ENCODE measurements at places on chromosomes 3 and 15.

- no peak for DNase-seq
Observed at GRCh38 chr3:138640537-138640936, 32.0 kb downstream of the FAIM start.

GRCh38 chr15:56082263-56082761, 88.9 kb upstream of the NEDD4 start:
- no peak for DNase-seq

DNA sequence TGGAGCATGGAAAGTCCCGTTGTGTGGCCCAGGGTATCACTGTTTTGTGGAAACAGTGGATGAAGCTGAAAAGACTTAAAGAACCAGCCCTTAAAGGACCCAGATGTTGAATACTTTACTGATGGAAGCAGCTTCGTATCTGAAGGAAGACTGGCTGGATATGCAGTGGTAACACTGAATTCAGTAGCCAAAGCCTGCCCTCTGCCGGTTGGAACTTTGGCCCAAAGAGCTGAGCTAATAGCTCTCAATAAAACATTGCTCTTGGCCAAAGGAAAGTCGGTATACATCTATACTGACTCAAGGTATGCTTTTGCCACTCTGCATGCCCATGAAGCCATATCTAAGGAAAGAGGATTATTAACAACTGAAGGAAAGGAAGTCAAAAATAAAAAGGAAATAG, 885.4 kb downstream of the PDCD6IP start:
- DNase-seq, result no peak

GRCh38 chr15:68775671-68776476, 44.8 kb downstream of the ANP32A start:
- no peak for DNase-seq

DNA sequence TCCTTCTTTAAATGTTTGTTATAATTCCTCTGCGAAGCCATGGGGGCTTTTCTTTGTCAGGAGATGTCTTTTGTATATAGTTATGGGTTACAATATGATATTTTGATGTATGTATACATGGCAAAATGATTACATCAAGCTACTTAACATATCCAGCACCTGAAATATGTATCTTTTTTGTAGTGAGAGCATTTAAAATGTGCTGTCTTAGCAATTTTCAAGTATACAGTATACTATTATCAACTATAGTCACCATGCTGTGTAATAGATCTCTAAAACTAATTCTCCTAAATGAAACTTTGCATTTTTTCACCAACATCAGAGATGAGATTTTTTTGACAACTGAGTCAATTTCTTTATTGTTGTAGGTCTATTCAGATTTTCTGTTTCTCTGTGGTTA, 77.2 kb downstream of the STXBP5L start:
- no peak for DNase-seq

- no peak for DNase-seq
Observed at GRCh38 chr3:191592105-191592504, 131.1 kb downstream of the PYDC2 start.

GRCh38 chr3:128369121-128369703, 97.5 kb downstream of the DNAJB8 start:
- DNase-seq, result no peak

GRCh38 chr3:126530171-126531050, 6.5 kb downstream of the CHST13 start:
- no peak for DNase-seq

DNA sequence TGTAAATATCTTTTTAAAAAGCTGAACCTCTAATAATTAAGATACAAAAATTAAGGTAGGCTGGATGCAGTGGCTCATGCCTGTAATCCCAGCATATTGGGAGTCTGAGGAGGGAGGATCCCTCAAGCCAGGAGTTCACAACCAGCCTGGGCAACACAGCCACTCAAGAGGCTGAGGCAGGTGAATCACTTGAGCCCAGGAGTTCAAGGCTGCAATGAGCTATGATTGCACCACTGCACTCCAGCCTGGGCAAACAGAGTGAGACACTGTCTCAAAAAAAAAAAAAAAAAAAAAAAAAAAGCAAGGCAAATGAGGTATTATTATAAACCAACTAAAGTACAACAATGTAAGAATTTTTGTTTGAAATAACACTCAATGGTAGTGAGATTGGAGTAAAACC, 47.6 kb downstream of the EFHB start:
- no peak for DNase-seq

GRCh38 chr3:12479919-12480427, 4.3 kb upstream of the TSEN2 start:
- DNase-seq, result peak; percentile 72

GRCh38 chr3:126958638-126959085, 24.3 kb upstream of the PLXNA1 start:
- DNase-seq, result no peak

DNA sequence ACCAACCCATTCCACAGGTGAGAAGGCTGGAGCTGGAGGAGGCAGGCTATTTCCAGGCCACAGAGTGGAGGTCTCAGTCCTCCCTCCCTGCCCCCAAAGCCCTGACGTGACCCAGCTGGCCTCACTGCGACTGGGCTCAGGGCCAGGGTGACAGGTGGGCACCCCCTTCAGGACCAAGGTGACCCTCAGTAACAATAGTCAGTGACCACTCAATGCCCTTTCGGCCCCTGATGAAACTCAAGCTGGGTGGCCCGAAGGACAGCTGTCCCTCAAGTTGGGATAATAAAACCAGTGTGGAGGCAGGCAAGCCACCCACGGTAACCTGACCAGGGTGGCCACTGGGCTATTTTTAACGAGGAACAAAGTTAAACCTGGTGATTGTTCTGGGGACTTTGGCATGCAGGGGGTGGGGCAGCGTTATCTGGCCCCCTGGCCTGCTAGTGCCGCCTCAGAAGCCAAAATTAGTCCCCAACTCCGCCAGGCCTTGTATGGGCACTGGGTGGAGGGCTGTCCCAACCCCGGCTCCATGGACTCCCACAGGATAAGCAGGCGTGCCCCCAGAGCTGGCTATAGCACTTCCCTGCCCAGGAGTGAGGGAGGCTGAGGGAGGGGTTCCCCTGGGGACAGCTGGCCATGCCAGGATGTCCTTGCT, 1.1 kb downstream of the TNNC1 start:
- DNase-seq, result no peak

DNA sequence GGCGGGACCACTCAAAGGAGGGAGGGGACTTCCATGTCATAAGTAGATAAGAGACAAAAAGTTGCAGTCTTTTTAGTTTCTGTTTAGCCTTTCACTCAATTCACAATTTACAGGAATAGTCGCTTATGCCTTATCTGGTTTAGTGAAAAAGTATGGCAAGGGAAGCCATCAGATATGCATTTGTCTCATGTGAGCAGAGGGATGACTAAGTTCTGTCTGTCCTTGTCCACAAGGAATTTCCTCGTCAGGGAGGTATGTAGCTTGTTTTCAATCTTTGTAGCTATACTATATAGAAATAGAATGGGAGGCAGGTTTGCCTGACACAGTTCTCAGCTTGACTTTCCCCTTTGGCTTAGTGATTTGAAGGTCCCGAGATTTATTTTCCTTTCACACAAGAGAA, 882.8 kb downstream of the NAALADL2 start:
- DNase-seq, result no peak

DNA sequence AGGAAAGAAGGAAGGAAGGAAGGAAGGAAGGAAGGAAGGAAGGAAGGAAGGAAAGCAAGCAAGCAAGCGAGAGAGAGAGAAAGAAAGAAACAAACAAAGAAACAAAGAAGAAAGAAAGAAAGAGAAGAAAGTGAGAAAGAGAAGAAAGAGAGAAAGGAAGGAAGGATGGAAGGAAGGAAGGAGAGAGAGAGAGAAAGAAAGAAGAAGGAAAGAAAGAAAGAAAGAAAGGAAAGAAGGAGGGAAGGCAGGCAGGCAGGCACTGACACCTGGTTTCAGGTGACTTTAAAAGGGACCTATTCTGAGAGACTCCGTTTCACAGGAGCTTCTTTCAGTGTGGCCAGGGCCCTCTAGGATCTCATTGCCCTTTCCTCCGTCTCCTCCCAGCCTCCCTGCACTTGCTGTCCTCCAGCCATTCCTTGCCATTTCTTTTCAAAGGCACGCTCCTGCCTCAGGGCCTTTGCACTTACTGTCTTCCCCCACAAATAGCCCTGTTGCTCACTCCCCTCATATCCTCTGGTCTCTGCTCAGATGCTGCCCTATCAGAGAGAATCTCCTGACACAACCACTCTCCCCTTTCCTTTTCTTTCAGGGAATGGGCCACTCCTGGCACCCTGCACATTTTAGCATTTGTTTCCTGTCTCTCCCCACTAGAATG, 31.5 kb downstream of the IL12A start:
- DNase-seq, result no peak

DNA sequence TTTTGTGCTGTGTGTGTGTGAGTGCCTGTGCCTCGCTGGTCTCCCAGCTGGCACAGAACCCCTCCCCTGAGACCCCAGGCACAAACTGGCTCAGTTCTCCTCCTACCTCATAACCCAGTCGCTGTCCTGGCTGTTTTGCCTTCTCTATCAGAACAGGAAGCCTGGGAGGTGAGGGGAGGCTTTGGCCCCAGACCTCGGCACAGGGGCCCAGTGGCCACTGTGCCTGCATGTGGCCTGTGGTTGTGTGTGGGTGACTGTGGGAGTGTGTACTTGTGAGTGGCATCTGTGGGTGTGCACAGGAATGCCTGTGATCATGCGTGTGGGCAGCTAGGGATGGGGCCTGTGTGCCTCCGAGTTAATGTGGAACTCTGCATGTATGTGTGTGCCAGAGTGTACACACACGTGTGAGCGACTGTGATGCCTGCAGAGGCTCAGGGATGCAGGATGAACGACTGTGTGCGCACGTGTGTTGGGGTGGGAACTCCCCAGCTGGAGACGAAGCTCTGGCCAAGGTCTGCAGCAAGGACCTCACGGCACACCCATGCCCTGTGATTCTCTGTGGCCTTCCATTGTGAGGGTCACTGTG, 32.3 kb downstream of the PSTPIP1 start:
- DNase-seq, result no peak

DNA sequence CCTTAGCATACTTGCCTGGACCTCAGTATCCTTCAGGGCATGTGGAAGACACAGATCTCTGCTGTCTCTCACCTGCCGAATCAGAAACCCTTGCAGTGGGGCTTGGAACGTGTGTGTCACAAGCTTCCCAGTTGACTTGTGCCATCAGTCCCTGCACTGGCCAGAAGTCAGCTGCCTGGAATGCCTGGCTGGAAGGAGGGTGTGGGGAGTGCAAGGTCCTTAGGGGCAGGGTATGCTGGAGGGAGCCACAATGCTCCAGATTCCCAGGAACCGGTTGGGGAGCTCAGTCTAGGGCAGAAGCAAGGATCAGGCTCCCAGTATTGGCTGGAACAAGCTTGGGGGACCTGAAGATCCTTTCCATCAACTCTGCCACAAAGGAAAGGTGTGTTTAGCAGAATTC, 27.1 kb downstream of the SPSB4 start:
- no peak for DNase-seq

GRCh38 chr3:65181391-65181871, 493.6 kb upstream of the ADAMTS9 start:
- DNase-seq, result no peak

DNA sequence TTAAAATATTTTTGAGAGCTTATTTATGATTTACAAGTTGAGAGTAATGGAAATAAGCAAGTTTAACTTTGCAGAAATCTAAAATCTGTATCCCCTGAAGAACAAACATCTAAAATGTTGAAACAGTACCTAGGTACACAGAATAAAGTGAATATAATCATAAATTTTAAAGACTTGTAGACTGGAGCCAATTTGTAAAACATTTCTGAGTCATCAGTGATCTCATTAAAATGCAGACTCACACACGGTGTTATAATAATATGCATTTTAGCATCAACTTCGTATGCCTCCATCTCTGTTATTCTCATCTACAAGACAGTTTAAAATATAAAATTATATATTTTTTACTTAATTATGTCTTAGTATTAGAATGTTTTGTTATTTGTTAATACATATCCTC, 399.5 kb upstream of the GOLIM4 start:
- no peak for DNase-seq

GRCh38 chr3:36305929-36306520, 74.3 kb upstream of the STAC start:
- DNase-seq, result no peak

GRCh38 chr3:37137516-37137915, 36.9 kb downstream of the LRRFIP2 start:
- DNase-seq, result no peak

DNA sequence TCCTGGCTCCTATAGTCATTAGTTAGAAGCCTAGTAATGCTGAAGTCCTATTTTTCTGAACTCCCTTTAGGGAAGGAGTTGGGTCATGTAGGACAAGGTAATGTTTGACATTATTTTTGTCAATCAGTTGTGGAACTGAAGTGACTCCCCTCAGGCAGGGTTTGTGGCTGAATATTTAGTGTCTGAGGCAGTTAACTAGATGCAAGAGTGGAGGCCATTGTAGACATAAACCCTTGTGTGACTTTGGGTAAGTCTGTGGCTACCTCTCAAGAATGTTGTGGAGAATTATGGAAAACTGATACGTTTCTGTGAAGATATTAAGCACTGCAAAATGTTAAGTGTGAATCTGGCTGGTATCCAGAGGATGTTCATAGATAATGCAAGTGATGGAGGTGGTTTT, 125.2 kb upstream of the PHLDB2 start:
- no peak for DNase-seq

- no peak for DNase-seq
Observed at GRCh38 chr3:140438736-140439470, 239.0 kb upstream of the TRIM42 start.

DNA sequence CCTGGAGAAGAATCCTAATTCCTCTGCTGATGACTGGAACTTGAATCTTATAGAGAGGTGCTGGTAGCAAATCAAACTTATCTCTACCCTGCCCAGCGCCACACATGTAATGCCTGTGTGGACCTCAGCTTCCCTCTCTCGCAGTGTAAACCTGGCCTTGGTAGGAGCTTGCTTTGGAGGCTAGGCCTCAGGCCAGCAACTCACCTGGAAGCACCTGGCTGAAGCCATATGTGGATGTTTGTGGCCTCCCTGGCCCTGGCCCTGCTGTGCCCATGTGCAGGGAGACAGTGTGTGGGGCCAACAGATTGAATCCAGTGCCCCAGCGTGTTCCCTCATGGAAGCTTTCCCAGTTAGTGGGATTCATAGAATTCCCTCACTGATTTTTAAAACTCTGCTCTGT, 8.4 kb downstream of the TTC21A start:
- no peak for DNase-seq

GRCh38 chr3:187002915-187003314, 72.6 kb downstream of the ST6GAL1 start:
- DNase-seq, result no peak

- no peak for DNase-seq
Observed at GRCh38 chr3:153783106-153783505, 338.1 kb upstream of the ARHGEF26 start.

- DNase-seq, result peak; percentile 27
Observed at GRCh38 chr3:111324151-111324550, 217.8 kb upstream of the CD96 start.

DNA sequence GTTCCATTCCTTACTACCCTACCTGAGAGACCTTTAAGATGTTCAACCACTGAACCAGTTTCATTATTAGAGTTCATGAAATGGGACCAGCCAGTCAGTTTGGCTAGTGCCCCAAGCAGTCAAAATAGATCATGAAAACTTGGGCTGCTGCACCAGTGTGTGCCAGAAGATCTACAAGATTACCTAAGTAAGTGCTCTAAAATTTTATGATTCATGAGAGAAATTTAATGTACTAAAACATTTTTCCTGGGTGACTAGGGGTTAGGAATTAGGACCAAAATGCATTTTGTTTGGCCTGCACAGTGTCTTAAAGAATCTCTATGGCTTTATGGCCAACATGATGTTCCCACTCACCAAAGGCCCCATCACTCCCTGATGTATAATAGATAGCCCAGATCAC, 214.7 kb downstream of the ATP8B4 start:
- no peak for DNase-seq

- DNase-seq, result no peak
Observed at GRCh38 chr3:42742688-42743087, 30.4 kb downstream of the CCDC13 start.
